ENCODE measurements at places on chromosomes 3 and 15. TPM values are rescaled to one million over a fixed set of nuclear protein-coding genes. Genes with fewer than 3 reads are reported as not detected.

GRCh38 chr3:64945171-64945729 is 257.4 kb upstream of the ADAMTS9 start:
- DNase-seq: peak; percentile 93

DNA sequence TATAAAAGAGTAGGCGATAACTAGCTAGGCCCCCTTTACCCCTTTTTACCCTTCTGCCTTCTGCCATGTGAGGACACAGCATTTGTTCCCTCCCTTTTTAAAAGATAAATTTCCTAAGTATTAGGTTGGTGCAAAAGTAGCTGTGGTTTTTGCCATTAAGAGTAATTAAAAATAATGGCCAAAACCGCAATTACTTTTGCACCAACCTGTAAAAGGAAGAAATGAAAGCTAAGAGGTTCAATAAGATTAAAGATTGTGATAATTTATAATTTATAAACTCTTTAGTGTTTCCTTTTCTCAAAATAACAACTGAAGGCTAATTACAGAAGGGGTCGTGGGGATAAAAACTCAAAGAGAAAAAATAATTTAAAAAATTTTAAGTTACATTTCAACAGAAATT is 283.5 kb upstream of the PDZRN3 start:
- no peak for DNase-seq

DNA sequence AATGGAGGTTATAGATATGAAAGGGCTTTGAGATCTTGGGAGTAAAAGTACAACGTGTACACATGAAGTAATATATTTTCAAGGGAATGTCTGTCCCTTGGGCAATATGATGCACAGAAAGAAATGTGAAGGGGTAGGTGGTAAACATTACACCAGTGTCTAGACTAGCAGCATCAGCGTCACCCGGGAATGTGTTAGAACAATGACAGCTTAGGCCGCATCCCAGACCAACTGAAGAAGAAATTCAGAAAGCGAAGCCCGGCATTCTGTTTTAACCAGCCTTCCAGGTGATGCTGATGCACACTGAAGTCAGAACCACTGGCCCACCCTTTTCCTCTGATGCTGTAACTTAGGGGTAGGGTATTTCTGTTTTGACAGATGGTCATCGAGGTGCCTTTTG is 6.3 kb downstream of the INAFM2 start:
- DNase-seq: no peak

CKMT1B gene
- not detected for total RNA-seq
